ENCODE measurements at places on chromosomes 12 and 14.
A peak's percentile ranks its signal among the peaks of the same experiment; 100 is the strongest.

GRCh38 chr12:26277506-26278246, 82.3 kb downstream of the SSPN start:
- DNase-seq = peak; percentile 49

DNA sequence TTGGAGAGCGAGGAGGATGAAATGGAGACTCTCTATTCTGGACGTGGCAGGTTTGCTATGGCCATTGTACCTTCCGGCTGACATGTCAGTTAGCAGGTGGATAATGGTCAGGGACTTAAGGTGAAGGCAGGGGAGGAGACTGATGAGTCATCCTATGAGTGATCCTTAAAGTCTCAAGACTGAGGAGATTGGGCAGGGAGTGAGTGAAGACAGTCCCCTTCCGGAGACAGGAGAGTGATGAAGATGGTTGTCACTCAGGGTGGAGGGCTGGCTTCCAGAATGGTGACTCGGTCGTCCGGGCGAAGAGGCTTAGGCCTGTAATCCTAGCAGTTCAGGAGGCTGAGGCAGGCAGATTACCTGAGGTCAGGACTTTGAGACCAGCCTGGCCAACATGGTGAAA, 49.8 kb upstream of the CCDC63 start:
- no peak for DNase-seq

- DNase-seq = no peak
Observed at GRCh38 chr12:80810874-80811273, 94.2 kb downstream of the MYF5 start.

GRCh38 chr14:100780646-100781355, 45.1 kb upstream of the MEG3 start:
- DNase-seq = no peak

DNA sequence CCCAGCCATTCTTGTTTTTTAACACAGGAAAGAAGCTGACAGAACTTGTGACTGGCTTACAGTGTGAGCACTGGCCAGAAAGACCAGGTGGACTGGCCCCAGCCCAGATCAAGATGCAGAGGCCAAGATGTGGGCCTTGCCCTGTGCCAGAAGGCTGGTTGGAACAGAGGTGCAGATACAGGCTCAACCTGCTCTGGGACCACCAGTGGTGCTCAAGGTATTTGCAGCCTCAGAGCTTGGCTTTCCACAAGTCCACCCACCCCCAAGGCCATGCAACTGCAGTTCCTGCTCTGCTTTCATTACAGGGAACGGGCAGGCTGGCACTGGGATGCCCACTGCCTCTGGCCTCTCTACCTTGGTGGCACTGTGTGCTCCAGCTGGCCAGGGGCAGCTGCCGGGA, 23.3 kb downstream of the ZFC3H1 start:
- no peak for DNase-seq

DNA sequence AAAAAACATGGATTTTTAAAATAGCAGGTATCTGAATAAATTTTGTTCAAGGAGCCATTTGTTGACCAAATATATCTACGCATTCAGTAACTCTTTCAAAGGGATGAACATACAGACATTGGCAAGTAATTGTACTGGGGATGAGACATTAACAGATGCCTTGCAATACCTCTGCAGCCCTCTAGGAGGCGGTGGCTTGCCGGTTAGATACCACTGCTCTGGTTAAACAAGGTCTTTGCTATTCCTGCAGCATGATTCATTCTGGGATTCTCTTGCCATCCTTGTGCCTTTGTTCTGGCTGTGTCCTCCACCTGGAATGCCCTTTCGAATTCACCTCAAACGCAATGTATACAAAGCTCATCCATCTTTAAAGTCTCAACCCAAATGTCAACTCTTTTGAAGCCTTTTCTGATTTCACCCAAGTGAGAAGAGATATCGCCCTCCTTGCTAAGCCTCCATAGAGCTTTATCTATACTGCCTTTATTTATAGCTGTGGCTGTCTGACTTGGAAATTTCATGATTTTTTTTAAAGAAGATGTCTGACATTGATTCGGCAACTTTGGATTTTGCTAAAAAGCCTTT, 131.0 kb upstream of the SRRM4 start:
- DNase-seq = no peak

DNA sequence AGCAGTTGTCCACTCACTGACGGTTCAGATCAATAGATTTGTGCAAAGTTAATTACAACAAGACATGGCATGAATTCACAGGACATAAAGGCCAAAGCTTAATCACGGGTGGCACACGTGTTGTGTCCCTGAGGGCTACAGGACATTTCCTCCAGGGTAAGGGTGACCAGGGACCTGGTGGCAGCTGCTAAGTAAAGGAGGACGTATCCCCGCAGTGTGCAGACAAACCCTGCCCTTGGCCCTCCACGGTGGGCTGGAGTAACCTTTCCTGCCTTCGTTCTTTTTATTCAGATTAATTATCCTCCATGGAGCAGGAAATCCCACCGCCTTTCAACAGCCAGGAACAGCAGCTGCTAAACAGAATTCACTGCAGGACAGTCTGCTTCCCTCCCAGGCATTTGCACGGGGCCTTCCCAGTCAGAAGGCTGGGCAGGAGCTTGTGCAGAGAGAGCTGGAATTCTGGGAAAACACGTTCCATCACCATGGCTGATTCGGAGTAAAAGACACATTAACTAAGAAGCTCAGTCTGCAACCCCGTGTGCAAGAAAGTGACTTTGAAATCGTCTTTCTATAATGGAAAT, 289.9 kb upstream of the SFSWAP start:
- DNase-seq = no peak

GRCh38 chr12:94046626-94047410, 101.6 kb upstream of the PLXNC1 start:
- DNase-seq = no peak

- DNase-seq = peak; percentile 75
Observed at GRCh38 chr12:124294780-124295341, at the start of gene RFLNA. Gene RFLNA, plus strand, starts transcription at chr12:124295093. Its CDS starts 337 bp downstream, at chr12:124295430.

GRCh38 chr14:72254937-72255472, 322.8 kb downstream of the RGS6 start:
- DNase-seq = no peak

- DNase-seq = no peak
Observed at GRCh38 chr12:54882079-54882478, 27.8 kb downstream of the MUCL1 start.

DNA sequence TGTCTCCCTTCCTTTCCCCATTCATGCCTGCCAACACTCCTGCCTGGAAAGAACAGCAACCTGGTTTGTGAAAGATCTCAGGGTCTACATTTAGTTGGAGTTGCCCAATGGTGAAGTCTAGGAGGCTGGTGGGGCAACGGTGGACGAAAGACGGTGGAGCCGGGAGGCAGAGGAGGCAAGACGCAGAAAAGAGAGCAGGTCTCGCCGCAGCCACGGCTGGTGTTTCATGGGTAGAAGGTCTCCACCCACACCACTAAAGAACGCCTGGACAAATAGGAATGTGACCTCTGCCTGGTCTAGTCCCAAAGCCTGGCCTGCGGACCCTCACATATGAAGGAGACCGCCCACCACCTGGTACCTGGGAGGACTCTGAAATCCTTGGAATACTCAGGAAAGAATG, 185.6 kb downstream of the ALG10 start:
- no peak for DNase-seq

GRCh38 chr12:109598428-109598854, 24.8 kb downstream of the MVK start:
- DNase-seq = no peak

DNA sequence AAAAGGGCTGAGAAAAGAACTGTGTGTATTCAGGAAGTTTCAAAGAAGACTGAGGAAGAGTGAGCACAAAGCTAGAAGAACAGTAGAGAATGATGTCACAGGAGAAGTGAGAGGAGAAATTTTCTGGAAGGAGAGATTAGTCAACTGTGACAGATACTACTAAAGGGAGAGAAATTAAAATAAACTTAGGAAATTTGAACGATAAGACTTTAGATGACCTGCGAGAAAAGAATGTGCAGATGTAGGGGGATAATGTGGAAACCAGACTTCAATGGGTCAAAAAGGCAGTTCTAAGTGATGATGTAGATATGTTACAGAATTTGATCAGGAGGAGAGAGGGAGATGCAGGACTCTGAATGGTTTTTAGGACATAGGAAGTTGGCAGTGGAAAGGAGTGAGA, 287.4 kb downstream of the SYT1 start:
- no peak for DNase-seq

- DNase-seq = no peak
Observed at GRCh38 chr12:45243963-45244362, 28.1 kb downstream of the ANO6 start.

GRCh38 chr12:29879606-29880308, 96.0 kb upstream of the TMTC1 start:
- no peak for DNase-seq

GRCh38 chr12:98519257-98519907, 4.0 kb downstream of the TMPO start:
- no peak for DNase-seq

- DNase-seq = peak; percentile 53
Observed at GRCh38 chr14:22865424-22866405, 5.8 kb upstream of the LRP10 start.

DNA sequence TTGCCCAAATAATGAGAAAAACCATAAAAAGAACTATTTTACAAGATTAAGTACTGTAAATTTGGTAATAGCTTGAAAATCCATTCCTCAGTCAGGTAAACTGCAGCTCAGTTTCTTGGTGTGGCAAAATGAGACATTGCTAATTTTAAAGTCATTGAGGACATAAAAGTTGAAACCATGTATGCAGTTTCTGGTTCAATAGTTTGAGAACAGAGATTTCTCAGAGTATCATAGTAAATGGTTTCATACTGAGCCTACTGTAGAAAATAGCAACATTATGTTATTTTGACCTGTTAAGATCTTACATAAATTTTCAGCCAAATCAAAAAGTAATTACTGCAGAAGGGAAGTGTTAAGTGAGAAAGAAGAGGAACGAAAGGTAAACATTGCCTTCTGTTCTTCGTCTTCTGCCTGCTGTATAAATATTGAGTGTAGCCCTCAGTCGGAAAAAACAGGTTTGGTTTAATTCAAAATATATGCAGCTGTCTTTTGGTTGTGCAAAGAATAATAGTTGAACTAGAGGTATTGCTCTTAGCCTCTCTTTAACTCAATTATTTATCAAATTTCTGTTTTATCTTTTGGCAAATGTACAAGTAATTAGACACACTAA, 119.6 kb downstream of the SYNE2 start:
- DNase-seq = no peak

- DNase-seq = no peak
Observed at GRCh38 chr12:83190631-83191390, 504.1 kb downstream of the TMTC2 start.

DNA sequence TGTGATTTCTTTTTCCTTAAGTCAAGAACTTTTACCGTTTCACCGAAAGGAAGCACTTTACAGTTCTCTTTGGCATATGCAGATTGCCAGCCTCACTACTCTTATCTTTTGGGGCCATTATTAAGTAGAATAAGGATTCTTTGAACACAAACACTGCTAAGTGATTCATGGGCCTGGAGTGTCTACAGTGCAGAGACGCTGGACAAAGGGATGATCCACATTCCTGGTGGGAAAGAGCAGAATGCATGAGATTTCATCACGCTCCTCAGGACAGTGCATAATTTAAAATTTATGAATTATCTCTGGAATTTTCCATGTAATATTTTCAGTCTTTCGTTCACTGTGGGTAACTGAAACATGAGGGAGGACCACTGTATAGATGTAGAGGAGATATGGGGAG, 90.2 kb downstream of the TTLL5 start:
- DNase-seq = no peak

DNA sequence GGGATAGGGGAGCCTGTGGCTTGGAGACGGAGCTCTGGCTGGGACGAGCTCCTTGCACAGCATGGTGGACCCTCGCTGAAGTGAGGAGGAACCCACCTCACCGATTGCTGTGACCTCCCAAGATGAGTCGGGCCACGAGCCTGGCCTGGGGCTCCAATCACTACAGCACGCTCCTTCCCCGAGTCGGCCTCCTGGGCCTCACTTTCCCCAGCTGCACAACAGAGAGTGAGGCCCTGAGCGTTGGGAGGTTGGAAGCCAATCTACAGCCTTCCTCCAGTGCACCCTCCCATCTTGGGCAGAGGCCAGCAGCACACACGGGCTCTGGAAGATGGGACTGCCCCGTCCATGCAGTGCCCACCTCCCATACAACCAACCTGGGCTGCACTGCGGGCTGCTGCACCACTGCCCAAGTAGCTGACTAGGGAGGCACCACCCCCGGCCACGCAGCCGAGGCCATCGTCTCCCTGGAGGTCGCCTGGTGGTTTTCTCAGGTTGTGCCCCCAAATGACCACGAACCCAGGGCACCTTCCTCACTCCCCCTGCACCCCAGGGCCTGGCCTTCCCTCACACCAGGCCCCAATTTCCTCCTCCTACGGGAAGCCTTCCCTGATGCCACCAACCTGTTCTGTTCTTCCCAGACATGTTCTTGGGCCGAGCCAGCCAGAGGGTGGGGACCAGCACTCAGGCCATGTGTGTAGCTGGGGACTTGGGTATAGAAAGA, 152.3 kb upstream of the C14orf180 start:
- no peak for DNase-seq

- DNase-seq = peak; percentile 85
Observed at GRCh38 chr12:2752676-2753371, 41.9 kb upstream of the FKBP4 start.

DNA sequence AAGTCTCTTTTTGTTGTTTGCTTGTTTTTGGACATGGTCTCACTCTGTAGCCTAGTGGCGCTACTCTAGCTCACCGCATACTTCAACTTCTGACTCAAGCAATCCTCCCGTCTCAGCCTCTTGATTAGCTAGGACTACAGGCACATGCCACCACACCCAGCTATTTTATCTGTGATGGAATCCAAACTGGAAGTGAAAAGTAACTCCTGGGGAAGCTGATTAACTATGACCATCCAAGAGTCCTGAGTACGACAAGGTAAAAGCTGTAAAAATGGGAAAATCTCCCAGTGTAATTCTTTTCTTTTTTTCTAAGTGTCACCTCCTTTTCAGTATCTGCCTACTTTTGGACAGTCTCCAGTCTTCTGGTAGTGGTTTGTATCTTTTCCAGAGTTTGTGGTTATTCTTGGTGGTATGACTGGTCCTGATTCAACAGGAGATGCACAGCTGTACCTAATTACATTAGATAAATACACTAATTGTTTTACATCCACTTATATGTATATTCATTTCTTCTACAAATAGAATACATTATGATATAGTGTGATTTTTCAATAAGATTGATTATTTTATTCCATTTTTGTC, 97.8 kb downstream of the SLC6A15 start:
- DNase-seq = no peak

GRCh38 chr14:36773136-36773540, 111.5 kb downstream of the PAX9 start:
- DNase-seq = no peak

GRCh38 chr14:88961214-88961613, 136.8 kb downstream of the TTC8 start:
- DNase-seq = no peak

- DNase-seq = peak; percentile 77
Observed at GRCh38 chr12:6563448-6564050, 4.5 kb downstream of the NOP2 start.

GRCh38 chr12:121590476-121591143, 9.8 kb upstream of the KDM2B start:
- DNase-seq = no peak

DNA sequence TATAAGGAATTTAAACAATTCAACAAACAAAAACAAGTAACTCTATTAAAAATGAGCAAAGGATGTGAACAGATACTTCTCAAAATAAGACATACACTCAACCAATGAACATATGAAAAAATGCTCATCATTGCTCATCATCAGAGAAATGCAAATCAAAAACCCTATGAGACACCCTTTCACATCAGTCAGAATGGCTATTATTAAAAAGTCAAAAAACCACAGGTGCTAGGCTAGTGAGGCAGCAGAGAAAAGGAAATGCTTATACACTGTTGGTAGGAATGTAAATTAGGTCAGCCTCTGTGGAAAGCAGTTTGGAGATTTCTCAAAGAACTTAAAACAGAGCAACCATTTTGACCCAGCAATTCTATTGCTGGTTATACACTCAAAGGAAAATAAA, 52.0 kb downstream of the NAV3 start:
- DNase-seq = no peak

Measured in aorta (tissue), 5 donors.